Fibroblast of upper back skin (primary cell): ENCODE measurements at places on chromosomes 4 and X.
A peak's percentile ranks its signal among the peaks of the same experiment; 100 is the strongest.

DNA sequence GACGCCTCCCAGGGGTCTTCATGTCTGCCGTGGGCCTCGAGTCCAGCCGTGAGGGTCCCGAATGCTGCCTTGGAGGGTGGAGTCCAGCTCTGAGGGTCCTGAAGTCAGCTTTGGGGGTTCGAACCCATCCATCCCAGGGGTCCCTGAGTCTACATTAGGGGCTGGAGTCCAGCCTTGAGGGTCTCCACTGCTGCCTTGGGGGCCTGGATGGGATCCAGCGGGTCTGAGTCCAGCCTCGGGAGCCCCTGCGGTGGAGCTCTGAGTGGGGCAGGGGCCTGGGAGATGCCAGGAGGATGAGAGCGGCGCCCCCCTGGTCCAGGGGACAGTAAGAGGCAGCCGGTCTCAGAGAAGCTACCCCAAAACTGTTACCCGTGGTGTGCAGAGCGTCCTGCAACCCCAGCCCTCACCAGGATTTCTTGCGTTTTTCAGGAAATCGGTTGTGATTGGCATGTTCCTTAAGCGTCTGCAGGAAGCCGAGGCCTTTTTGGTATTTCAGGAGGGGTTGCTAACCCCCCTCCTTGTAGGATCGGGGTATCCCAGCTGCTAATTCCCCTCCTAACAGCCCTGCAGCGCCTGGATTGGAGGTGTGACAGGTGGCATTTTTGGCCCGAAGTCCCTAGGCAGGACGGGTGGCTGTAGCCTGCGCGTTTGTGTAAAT, 1.7 kb upstream of the GTPBP6 start:
- no peak for DNase-seq

- no peak for DNase-seq
These were observed 72.9 kb downstream of the AASDH start for GRCh38 chr4:56314207-56314915.

DNA sequence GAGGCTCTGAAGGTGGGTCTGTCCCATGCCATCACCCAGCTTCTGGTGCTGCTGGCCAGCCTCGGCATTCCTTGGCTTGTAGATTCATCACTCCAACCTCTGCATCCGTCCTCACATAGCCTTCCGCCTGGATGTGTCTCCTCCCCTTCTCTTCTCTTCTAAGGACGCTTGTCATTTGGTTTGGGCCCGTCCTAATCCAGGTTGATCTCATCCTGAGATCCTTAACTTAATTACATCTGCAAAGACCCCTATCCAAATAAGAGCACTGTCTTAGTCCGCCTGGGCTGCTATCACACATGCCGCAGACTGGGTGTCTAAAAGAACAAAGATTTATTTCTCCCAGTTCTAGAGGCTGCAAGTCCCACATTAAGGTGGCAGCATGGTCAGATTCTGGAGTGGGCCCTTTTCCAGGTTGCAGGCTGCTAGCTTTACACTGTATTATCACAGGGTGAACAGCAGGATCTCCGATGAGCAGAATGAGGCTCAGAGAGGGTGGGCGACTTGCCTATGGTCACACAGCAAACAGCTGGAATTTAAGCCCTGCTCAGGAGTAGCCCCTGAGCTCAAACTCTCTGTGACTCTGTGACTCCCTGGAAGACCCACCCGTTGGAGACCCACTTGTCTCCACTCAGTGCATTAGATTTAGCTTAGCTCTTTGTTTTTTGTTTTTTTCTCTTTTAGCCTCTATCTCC, 113.1 kb downstream of the STK32B start:
- no peak for DNase-seq

GRCh38 chr4:113997206-113997605, 17.8 kb upstream of the ARSJ start:
- DNase-seq, result peak; percentile 17

- peak; percentile 13 for DNase-seq
These were observed 13.9 kb upstream of the DCK start for GRCh38 chr4:70979445-70980008.

DNA sequence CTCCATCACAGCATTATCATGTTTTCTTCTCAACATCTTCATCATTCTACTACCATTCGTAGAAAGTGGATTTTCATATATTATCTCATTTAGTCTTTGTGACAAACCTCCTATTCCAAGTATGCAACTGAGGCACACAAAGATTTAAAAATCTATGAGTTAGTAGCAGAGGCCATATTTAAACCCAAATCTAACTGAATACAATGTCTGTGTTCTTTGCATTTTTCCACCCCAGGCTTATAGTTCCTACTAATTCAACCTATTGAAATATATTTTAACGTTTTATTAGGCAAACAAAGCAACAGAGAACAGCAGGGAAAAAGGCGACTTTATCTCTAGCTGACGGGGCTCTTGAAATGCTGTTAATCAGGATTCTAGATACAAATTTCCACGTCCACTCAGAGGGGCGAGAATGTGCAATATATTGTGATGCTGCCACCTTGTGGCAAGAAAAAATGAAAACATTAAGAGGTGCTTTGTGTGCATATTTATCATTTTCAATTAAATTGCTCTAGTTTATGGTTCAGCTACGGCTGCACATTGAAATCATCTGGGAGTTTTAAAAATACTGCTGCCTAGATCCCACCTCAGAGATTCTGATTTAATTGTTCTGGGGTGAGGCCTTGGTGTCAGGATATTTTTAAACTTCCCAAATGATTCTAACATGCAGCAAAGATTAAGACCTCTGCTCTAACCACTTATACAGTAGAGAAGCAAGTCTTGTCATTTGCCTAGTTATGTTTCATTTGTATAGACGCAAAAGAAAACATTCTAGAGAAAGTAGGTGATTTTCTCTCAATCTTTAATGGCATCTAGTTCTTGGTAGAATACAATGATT, 315.9 kb downstream of the MAPK10 start:
- peak; percentile 77 for DNase-seq

DNA sequence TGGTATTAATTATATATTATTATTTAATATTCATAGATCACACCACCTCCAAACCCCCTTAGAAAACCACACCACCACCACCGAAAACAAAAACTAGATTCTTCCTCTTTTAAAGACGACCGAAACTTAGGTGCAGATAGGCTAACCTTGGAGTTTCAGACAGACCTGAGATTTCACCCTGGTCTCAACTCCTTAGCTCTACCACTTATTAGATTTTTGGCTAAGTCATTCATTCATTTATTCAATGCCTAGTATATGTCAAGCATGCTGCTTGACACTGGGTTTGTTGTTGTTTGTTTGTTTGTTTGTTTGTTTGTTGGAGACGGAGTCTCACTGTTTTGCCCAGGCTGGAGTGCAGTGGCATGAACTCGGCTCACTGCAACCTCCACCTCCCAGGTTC, 9.5 kb upstream of the BMP2K start:
- DNase-seq, result no peak

DNA sequence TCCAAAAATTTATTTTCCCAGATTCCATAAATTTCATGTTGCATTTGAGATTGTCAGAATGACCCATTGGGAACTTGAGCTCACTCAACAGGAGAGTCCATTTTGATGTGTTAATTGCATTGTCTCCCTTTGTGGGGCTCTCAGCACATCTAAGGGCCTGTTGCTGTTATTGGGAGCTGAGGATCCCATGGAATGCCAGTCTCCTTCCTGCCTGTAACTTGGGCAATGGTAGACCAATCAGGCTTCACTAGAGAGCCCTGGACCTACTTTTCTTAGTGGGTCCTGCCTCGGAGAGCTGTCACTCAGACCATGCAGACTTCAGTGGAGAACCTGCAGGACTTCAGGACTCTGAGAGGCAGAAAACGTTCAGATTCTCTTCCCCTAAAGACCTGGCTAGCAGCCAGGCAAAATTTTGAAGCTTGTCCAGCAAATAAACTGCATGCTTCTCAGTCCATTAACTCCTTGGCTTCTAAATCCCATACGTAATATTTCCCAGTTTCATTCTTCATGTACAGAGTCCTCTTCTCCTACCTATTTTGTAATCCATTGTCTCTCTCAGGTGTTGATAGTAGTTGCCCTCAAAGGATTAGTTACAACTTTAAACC, 25.1 kb downstream of the OCRL start:
- peak; percentile 26 for DNase-seq

DNA sequence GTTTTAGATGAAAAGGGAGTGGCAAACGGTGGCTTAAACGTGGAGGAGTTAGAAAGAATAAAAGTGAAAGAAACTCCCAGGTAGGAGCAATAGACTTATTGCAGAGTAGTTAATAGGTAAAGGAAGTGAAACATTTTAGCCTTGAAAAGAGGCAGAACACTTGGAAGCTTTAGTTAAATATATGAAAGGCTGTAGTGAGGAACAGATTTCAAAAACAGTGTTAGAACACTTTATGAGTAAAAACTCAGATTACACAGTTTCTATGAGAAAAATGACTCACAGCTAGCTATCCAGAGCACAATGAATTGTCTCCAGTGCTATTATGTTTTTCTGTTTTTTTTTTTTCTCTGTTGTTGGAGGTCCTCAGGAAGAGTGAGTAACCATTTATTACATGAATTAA, 45.8 kb downstream of the TACR3 start:
- DNase-seq, result no peak

GRCh38 chr4:5691491-5692132, 16.7 kb downstream of the EVC2 start:
- DNase-seq, result no peak

- DNase-seq, result no peak
These were observed 464.9 kb downstream of the PCDH7 start for GRCh38 chr4:31185014-31185585.

GRCh38 chr4:22385611-22386011, 130.3 kb downstream of the ADGRA3 start:
- peak; percentile 77 for DNase-seq

DNA sequence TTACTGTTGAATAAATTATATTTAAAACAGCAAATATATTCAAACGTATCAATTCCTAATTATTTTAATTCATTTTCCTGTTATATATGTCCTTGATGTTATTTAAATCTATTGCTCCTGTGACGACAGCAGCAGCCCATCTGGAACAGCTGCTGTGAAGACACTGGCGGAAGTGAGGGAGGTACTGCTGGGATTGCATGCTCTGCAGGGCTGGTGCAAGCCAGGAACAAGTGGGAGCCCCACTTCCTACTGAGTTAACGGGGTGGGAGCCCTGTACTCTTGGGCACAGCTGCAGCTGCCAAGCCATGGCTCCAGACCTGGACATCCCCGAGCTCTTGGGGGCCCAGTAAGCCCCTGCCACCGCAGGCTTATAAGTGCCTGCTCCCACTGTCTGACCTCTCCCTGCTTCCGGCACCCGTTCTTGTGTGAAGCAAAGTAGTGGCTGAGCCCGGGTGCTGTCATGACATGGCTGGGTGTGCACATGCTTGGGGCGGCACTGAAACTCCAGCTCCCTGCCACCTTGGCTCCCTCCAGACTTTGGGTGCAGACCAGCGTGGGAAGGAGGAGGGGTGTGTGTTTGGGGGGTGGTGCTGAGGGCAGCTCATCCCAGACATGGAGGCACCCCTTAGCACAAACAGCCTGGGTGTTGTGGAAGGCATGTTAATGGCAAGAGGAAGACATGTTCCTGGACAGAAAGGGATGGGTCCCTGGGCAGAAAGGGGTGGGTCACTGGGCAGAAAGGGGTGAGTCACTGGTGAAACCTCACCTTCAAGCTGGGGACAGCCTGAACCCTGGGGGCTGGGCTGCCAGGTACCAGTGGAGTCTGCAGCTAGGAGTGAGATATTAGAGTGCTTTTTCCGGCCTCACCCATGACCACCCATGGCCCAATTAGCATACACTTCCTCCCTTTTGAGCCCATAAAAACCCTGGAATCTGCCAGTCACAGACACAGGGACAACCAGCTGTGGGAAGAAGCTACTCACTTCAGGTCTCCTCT, 1981.3 kb upstream of the IGFBP7 start:
- DNase-seq, result no peak

- no peak for DNase-seq
These were observed 90.7 kb upstream of the PCDH18 start for GRCh38 chr4:137623013-137623412.

- no peak for DNase-seq
These were observed 95.1 kb downstream of the SORCS2 start for GRCh38 chr4:7287274-7287917.

- no peak for DNase-seq
These were observed 50.9 kb downstream of the CEP44 start for GRCh38 chr4:174334628-174335027.

- DNase-seq, result no peak
These were observed 39.5 kb downstream of the PCYT1B start for GRCh38 chrX:24607616-24608015.

GRCh38 chr4:88240297-88240714, 44.1 kb downstream of the PPM1K start:
- no peak for DNase-seq

DNA sequence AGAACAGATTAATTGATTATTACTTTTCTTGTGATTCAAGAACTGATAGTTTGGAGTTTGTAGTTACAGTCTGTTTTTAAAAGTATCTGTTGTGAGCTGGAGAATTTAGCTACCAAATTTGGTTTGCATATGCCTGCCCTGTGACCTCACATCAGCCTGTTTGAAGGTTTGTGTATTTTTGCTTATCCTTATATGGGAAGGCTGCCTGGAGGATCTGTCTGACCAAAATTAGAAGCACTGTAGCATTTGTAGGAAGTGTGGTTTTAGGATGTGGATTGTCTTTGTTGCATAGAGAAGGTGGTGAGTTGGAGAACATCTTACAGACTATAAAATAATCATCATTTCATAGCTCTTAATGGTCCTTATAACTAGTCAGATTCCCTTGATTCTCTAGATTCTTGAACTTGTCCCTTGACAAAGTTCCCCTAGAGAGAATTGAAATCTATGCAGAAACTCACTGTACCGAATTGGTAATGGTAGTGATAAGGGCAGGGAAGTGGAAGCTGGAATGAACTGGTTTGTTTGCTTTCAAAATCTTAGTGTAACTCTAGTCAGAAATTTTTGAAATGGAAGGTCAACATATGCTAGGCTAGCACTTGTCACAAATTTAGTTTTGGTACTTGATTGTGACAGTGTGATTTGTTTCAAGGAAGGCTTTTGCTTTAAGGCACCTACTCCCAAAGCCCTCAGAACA, 57.3 kb downstream of the SH3BGRL start:
- DNase-seq, result peak; percentile 72

- DNase-seq, result no peak
These were observed 96.3 kb downstream of the TMA16 start for GRCh38 chr4:163590619-163591264.

DNA sequence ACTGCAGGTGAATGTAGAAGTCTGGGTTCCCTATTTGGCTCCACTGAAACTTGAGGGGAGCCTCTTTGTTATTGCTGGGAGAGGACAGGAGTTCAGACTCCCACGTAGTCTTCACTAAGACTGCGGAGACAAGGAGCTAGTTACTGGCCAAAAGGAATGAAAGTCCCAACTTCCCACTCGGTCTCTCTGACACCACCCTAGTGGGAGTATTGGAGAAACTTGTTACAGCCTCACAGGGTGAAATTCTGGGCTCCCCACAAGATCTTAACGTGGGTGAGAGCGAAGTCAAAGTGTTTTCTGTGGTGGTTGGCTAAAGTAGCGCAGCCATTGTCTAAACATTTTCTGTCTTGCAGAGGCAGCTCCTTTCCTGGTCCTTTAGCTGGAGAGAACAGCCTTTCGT, 13.5 kb downstream of the MYOZ2 start:
- no peak for DNase-seq

GRCh38 chr4:11028334-11028733, 343.8 kb upstream of the CLNK start:
- DNase-seq, result no peak

DNA sequence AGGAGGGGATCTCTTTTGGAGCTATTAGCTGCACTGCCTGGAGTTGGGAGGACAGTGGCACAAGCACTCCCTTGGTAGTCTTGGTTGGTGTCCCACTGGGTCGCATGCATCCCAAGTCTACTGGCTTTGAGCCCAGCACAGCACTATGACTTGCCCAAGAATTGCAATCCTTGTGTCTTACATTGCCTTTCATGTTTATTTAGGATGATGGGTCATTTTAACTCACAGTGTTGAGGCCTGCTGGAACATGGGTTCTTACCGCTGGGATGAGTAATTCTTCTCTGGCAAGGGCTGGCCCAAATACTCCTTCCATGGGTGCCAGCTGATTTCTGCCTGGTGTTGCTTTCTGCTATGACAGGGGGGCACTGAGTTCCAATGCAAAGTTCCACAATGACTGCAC, 185.5 kb downstream of the TEX13C start:
- DNase-seq, result no peak
